ENCODE measurements at places on chromosomes 7 and 10.

DNA sequence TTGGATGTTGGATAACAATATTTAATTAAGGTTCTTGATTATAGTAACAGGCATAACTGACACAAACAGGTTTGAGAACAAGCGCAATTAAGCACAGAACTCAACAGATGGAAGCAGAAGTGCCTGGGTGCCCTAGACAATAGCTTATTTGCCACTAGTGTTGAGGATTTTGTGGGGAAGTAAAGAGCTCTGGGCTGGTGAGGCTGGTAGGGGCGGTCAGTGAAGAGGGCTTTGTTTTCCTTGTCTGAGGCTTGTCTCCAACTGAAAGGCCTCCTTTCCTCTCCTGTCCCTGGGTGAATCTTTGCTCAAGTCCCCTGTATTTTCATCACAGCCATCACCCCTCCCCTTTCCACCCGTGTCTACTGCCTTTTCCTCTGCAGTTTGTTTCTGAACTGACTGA is 104.6 kb downstream of the KAT6B start:
- no peak for DNase-seq

- DNase-seq: no peak
These were observed 63.5 kb downstream of the FAM53B start for GRCh38 chr10:124680675-124681074.

DNA sequence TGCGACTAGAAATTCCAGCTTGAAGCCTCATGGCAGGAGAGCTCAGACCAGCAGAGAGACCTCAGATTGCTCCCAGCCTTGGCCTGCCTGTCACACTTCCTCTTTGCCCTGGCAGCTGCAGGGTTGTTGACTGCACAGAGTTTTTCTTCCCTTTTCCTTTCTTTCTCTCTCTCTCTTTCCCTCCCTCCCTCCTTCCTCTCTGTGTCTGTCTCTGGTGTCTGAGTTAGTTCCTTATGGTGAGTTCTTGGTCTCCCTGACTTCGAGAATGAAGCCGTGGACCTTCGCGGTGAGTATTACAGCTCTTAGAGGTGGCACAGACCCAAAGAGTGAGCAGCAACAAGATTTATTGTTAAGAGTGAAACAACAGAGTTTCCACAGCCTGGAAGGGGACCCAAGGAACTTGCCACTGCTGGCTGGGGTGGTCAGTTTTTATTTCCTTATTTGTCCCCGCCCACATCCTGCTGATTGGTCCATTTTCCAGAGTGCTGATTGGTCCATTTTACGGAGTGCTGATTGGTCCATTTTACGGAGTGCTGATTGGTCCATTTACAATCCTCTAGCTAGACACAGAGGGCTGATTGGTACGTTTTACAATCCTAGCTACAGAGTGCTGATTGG is 266.3 kb downstream of the RPS24 start:
- DNase-seq: no peak

DNA sequence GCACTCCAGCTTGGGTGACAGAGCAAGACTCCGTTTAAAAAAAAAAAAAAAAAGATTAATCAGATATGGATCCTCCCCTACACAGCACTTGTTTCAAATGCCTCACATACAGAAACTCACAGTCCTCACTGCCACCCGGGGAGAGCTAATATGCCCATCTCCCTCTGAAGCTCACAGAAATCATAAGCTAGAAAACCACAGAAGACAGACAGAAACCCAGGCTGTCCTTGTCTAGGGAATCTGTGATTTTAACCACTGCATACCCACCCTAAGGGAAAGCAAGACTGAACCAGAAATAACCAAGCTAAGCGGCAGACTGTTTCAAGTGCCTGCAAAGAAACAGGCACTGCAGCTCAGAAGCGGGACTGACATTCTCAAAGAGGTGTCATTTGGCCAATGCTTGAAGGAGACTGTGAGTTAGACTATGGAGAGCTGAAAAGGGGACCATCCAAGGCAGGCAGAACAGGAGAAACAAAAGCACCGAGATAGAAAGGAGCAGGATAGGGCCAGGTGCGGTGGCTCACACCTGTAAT is 37.6 kb downstream of the SLC37A3 start:
- no peak for DNase-seq

DNA sequence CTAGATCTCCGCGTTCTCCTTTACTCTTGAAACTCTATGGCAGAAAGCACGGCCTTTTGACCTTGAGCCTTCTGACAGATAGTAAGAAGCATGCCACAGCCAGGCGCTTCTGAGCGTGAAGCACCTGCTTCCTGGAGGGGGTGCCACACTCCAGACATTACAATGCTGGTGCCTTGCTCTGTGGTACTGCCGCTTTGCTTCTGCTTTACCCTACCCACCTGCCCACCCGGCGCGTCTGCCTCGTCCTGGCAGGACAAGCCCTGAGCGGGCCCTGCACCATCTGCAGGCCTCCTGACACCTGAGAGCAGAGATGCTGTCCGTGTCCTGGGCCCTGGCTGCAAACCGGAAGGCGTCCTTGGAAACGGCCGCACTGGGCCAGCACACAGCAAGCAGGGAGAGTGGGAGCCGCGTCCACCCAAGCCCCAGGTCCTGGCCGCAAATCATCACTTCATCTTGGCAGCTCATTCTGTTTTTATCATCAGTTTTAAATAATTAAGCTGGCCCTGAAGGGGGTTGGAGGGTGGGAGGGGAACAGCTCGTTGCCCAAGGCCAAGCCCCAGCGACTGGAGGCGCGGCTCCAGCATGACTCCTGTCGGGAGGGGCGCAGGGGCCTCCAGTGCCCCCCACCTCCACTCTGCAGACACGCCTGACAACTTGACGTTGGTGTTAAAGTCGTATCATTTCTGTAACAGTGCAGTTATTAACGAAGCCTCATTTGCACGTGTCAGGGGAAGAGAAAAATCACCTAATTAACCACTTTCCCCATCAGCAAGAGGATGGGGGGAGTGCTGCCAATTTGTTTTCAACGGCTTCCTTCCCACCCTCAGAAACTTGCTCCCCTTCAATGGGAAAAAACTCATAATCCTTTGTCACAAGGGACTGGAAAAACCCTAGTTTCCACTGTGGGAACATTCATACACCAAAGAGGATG is 132.2 kb downstream of the MAD1L1 start:
- no peak for DNase-seq

DNA sequence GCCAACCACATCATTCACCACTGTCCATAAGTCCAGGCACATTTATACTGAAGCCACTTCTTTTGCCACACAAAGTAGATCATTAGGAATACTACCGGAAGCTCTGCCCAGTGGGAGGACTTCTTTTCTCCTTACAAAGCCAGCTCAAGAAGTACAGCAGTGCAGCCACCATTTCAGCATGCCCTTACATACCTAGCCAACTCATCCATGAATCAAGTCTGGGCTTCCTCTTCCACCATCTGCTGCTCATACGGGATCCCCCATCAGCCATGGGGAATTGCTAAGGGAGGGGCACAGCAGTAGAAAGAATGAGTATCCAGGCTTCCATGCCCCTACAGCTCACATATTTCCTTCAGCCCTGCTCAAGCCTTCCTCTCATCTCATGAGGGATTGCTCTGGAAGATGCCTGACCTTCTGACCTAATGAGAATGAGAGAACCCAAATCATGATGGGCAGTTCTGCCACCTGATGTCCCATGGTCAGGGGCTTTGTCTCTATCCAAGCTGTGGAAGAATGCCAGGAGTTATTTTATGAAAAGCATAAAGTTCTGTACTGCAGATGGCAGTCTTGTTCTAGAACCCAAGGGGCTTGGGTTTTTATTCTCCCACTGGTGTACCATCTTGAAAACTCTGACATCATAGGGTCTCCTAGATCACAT is 39.5 kb downstream of the ACSM6 start:
- no peak for DNase-seq

GRCh38 chr7:4066206-4066605 is 615.9 kb upstream of the FOXK1 start:
- no peak for DNase-seq

DNA sequence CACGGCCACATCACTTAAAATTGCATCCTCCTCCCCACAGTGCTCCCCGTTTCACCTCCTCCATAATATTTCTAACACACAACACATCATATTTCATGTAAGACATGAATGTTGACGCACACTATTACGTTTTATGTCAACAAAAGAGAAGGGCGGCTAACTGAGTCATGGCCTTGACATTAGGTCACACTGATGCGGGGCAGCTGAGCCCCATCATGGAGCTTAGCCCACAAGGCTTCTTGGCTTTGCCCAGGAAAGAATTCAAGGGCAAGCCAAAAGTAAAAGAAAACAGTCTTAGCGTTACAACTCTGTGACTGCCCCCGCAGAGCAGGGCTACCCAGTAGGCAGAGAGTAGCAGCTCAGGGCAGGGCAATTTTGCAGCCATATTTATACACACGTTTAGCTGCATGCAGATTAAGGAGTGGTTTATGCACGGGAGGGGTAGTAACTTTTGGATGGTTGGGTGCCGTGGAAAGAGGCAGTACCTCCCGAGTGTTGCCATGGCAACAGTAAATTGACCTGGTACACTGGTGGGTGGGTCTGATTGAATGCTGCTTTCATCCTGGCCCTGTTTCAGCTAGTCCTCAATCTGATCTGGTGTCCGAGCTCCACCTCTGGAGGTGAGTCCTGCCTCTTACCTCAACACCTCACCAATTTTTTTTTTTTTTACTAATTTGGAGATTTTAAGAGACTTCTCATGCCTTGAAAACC is 156.2 kb upstream of the FRMD4A start:
- DNase-seq: no peak

DNA sequence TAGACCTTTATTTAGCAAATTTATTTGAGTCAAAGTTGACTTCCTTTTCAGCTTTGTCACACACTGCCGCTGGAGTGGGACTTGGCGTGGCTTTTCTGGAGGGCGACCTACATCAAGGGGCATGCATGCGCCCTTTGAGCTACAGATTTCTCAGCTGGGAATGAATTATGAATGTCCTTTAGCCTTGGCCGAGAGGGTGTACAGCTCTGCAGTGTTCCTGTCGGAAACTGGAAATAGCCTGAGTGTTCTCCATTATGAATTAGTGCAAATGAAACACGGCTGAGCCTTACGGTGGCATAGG is 79.7 kb downstream of the GLRX3 start:
- DNase-seq: no peak

GRCh38 chr7:74306004-74306729 is 17.0 kb downstream of the CLIP2 start:
- no peak for DNase-seq

GRCh38 chr7:36659172-36659516 is 65.2 kb downstream of the AOAH start:
- DNase-seq: no peak

DNA sequence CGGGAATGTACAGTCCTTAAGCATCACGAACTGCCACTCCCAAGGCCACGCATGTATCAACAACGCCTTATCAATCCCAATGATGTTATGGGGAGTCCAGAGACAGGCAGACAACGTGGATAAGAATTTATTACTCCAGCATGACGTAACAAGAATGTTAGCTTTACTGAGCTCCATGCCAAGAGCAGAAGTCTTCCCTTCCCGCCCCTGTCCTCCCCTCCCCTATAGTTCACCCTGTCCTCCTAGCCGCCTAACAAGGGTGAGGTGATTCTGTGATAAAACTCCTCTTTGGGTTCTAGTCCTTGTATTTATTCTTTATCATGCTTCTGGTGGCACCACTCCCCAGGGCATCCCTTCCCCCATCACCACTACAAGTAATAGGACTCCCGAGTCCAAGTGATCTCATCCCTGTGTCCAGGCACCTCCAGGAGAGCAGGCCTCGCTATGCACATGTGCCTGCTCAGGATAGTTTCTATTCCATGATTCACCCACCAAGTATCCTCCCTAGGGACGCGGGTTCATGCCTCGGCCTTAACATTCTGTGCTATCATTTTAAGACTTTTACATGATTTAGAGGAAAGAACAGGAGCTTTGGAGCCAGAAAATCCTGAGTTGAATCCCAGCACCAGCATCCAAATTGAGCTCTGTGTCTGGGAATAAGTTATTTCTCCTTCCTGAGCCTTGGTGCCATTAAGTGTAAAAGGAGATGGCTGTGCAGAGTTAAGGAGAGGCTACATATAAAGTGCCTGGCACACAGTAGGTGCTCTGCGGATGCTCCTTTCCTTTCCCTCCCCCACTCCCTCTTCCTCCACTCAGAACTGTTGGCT is 15.4 kb downstream of the GSDME start:
- no peak for DNase-seq

GRCh38 chr7:2299870-2300512 is 14.2 kb downstream of the SNX8 start:
- no peak for DNase-seq

GRCh38 chr10:69825604-69826003 is 23.9 kb downstream of the COL13A1 start:
- DNase-seq: no peak

DNA sequence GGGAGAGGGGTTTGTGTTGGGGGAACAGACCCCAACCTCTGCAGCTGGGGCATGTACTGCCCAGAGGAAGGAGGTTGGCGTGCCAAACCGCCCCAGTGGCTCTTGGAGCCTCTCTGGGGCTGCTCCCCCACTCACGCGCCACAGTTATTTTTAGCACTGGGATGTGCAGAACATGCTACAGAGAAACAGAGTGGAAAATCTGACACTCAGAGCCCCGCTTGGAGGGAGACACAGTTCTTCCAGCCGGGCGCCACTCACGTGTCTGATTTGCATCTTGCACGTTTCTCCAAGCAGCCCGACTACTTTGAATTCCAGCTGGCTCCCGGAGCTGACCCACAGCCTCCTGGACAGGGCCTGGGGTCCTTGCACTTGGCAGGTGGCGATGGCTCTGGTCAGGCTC is 182.0 kb downstream of the RPS24 start:
- no peak for DNase-seq

DNA sequence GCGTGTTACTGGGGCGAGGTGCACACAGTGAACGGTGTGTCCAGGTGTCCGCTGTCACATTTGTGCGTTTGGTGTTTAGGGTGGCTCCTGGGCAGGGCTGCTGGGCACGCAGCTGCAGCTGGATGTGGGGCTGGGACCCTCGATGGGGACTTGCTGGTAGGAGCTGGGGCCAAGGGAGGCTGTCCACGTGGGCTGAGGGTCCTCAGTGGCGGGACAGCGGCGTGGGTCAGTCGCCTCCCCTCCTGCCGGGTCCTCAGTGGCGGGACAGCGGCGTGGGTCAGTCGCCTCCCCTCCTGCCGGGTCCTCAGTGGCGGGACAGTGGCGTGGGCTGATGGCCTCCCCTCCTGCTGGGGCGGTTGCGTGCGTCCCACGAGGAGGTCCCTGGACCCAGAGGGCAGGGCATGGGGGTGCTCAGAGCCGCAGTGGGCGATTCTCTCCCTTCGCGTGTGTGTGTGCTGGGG is 68.5 kb downstream of the INPP5A start:
- no peak for DNase-seq

GRCh38 chr10:92627845-92628480 is 35.0 kb downstream of the KIF11 start:
- no peak for DNase-seq

- DNase-seq: no peak
These were observed 39.4 kb downstream of the BTBD16 start for GRCh38 chr10:122310311-122311050.

DNA sequence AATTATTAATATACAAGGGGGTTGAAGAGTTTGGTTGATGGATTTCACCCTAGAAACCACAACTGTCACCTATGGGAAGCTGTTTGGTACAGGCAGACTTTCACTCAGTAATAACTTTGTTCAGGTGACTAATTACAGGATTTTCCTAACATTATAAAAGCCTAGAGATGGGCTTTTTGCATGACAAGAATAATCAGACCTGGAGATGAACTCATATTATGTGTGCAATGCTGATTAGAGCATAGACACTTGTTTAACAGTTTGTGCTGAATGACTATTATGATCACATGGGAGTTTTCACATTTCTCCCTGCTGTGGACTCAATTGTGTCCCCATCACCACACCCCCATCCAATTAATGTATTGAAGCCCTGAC is 90.2 kb upstream of the STEAP4 start:
- DNase-seq: no peak

GRCh38 chr10:71978988-71979691 is 14.9 kb downstream of the CHST3 start:
- DNase-seq: no peak
